Brain pericyte (primary cell): ENCODE measurements at places on chromosomes 12 and 14.

DNA sequence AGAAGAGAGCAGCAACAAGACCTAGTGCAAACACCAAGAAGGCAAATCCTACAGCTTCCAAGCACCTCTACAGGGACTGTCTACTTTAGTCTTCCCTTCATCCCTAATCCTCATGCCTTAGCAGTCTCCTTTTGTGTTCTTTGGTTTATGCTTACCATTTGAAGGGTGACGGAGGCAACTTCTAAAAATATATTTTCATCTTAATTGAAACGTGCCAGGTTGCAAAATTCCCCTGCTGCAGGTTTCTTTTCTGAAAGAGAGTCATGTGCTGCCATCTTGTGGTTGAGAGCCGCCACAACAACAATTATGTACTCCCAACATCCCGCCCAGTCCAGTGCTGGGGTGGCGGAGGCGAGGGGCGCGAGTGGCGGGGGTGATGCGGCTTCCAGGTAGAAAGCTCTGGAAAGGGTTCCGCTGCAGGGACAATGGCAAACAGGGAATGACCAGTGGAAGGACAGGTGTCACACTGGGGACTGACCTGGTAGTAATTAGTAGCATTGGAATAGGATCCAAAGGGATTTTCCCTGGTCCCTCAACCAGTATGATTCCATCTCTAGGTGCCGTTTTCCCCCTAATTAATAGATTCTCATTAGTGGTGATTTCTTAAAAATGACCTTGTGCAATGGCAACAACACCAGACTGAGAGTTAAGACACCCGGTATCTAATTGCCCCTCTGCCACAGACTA is 80.3 kb upstream of the GNG2 start:
- peak; percentile 16 for DNase-seq

GRCh38 chr12:90954921-90955320 is at the start of gene CCER1:
Gene CCER1 (minus strand): TSS chr12:90955176. CDS start chr12:90954742, 434 bp downstream.
- no peak for DNase-seq

- no peak for DNase-seq
Observed at GRCh38 chr12:94089891-94090290, 58.5 kb upstream of the PLXNC1 start.

- no peak for DNase-seq
Observed at GRCh38 chr12:115374480-115375185, 690.7 kb upstream of the TBX3 start.

DNA sequence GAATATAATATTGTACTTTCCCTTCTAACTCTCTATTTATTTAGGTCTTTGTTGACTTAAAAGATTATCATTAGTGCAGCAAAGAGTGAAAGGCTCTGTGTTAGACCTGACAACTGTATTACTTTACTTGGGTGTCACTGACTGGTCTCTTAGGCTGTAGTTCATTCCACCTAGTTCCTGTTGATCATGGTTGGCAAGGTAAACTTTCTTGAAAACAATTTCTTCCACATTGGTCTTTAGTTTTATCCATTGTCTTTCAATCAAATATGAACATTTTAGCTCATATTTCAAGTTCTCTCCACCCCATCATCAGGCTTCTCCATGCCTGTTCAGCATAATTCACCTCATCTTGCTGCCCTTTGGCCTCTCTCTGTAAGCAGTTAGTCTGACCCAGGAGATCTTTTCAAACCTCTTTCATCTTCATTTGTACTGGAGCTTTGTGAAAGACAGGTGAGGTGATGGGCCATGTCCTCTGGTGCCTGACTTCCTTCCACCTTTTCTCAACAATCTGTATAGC is 32.1 kb upstream of the PPM1H start:
- no peak for DNase-seq

DNA sequence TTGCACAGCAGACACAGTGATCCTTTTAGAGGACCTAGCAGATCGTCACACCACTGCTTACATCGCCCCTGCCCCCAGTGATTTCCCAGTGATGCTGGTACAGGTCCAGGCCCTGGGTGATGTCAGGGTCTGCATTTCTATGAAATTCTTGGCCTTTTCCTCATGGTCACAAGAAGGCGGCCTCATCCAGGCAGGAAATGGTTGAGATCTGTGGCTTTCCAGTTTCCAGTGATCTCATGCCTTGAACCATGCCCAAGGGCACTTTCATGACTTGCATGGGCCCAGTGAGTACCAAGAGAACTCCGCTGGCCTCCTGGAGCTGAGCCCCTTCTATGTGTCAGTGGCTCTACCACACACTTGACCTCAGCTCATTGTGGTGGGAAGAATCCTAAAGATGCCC is 41.9 kb upstream of the BDKRB2 start:
- DNase-seq: no peak

GRCh38 chr12:52063981-52064649 is 5.7 kb upstream of the ATG101 start:
- DNase-seq: peak; percentile 96

DNA sequence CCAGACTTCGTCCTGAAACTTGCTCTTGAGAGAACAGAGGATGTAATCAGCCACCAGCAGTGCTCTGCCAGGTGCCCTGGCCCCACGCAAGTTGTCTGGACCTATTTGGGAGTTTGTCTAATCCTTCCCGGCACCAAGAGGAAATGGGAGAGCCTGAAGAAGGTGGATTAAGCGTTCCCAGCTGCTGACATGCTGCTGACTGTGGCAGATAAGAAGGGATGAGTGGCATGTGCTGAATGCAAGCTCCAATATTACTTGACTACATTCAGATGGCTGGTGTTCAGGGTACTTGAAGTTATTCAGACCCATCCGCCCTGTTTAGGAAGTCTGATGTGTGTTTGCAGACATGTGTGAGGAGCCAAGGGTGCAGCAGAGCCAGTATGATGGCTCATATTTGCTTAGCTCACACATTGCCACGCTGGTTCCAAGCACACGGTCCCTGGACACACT is 440.6 kb upstream of the CCDC196 start:
- no peak for DNase-seq

DNA sequence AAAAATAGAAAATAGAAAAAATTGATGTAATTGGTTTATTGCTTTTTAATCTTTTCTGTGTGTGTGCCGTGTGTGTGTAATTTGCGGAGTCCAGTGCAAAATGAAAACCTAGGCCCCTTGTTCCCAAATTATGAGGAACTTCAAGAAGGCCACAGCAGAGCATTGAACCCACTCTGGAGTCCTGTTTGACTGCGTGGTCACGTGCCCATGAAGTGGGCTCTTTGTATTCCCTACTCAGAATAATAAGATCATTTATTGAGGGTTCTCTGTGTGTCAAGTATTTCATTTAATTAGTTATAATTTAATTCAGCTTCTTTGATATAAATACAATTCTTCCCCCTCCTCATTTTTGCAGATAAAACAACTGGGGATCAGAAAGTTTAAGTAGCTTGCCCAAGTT is 12.3 kb upstream of the NINJ2 start:
- no peak for DNase-seq

DNA sequence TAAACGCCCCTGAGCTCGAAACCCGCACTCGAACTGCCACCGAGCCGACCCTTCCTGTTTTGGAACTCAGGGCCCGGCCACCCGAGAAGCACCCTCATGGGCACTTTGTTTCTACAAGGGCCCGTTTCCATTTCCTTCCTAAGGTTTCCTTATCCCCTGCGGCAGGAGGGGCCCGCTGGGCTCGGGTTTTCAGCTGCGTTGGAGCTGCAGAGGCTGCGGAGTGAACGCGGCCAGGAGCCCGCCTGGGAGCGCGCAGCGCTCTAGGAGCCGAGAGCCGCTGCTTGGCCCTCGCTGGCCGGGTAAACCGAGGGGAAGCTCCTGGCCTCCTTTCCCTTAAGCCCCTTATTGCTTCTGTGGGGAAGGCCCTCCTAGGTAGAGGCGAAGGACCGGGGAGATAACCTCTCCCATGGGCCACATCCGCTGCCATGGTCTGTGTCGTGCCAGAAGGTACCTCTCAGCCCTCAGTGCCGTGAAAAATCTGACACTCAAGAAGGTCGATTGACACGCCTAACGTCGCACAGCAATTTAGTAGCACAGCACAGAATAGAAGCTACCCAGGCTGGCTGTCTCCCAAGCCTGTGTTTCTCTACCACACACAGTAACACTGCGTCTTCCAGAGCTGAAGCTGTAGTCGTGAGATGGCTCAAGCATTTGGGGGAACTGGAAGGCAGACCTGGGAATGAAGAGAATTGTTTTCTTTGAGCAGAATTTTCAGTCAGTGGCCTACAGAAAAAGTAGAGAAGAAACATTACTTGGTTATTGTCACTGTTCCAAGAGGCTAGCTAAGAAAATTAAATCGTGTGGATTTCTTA is 12.9 kb upstream of the CALM1 start:
- no peak for DNase-seq

- DNase-seq: no peak
Observed at GRCh38 chr12:12017798-12018197, 52.9 kb upstream of the BCL2L14 start.

GRCh38 chr14:96514694-96515093 is 12.5 kb downstream of the PAPOLA start:
- DNase-seq: no peak

GRCh38 chr14:51507906-51508511 is 143.7 kb upstream of the FRMD6 start:
- DNase-seq: no peak

GRCh38 chr12:121390856-121391255 is 9.1 kb upstream of the RNF34 start:
- no peak for DNase-seq
